ENCODE measurements at places on chromosomes 12 and 14.

DNA sequence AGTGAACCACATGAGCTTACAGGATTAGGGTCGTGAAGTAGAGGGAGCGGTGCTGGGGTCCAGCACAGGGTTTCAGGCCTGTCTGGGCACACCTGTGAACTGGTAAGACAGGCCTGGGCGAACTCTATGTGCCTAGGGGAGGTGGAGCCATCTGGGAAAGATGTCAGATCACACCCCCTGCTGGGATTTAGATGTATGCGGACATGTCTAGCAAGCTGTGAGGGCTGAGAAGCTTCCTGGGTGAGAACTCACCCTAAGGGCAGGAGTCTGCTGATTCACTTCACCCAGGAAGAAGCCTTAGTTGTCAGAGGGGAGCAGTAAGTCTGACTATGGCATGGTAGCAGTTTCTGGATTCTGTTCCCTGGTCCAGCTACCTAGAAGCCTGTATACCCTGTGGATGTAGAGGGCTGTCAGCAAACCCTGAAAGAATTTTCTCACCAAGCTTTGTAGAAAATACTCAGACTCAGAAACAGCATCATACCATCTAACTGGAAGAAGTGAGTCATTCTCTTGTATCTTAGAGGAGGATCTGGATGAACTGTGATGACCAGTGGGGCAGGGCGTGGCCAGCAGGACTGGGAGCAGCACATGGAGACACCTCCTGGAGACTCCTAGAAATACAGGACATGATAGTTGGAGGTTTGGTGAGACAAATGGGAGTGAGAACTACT, 11.2 kb upstream of the PYGL start:
- peak; percentile 23 for DNase-seq

- DNase-seq, result no peak
Observed at GRCh38 chr12:3157581-3158323, 80.6 kb downstream of the TSPAN9 start.

GRCh38 chr14:55609681-55610080, 29.7 kb downstream of the KTN1 start:
- no peak for DNase-seq

DNA sequence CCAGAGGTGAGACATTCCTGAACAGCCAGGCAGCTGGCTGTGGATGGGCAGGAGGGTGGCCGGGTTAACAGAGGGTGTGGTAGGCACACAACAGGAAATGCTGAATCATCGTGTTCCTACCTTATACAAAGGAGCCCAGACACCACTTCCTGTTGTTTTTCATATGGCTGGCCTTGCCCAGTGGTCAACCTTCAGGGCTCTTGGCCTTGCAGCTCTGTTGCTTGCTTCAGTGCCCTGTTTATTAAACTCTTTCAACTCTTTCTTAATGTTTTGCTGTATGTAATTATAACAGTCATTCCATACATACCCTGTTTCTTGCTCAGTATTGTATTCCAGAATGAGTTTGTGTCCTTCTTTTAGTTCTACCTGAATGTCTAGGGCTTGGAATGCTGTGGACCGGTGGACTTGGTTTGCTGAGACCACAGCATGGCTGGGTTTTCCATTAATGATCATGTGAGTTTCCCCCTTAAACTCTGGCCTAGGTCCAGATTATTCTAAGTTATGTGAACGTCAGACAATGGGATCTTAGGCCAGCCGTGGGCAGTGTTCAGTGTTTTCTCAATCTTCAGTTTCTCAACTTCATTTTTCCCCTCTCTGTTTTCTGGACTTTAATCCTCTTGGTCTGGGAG, 11.9 kb downstream of the CFAP54 start:
- no peak for DNase-seq

- no peak for DNase-seq
Observed at GRCh38 chr12:110277530-110278254, 3.4 kb upstream of the ATP2A2 start.

GRCh38 chr12:130104571-130105106, 57.6 kb upstream of the FZD10 start:
- no peak for DNase-seq

GRCh38 chr14:28764257-28765160, 2.1 kb upstream of the FOXG1 start:
- DNase-seq, result no peak

DNA sequence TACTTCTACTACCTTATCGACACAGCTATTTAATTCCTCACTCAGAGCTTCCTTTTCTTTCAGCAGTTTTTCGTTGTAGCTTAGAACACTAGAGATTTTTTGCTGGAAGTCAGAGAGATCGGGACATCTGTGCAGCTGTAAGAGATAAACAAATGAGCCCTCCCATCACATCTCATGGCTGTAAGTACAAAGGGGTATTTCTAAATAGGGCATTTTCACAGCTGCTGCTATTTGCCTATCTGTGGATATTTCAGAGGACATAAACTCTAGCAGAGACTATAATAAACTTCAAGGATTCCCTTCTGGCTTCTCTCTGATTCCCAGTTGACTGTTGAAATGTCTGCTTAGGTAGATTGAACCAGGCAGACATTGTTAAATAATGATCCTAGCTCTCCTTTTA, 76.1 kb upstream of the SAV1 start:
- no peak for DNase-seq

GRCh38 chr12:83476006-83476405, 789.3 kb downstream of the TMTC2 start:
- no peak for DNase-seq

GRCh38 chr12:2168808-2169207, 116.0 kb downstream of the CACNA1C start:
- DNase-seq, result no peak

DNA sequence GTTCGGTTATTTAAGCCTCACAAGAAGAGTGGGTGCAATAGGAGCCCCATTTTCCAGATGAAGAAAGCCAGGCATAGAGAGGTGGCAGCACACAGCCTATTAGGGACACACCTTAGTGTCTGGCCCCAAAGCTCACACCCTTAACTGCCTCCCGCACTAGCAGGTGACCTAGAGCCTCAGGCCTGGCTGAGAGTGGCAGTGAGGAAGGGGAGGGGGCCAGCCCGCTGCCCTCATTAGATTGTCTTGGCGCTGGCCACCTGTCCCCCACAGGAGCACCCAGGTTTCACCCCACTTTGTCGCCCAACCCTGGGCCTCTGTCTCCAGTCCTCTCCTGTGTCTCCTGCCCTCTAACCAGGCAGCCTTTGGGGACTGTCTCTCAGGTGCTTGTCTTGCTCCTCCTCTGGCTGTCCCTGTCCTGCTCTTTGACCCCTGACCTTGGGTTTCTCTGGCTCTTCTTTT, 18.5 kb upstream of the PGF start:
- no peak for DNase-seq

GRCh38 chr12:76375470-76375869, 27.3 kb upstream of the BBS10 start:
- no peak for DNase-seq

DNA sequence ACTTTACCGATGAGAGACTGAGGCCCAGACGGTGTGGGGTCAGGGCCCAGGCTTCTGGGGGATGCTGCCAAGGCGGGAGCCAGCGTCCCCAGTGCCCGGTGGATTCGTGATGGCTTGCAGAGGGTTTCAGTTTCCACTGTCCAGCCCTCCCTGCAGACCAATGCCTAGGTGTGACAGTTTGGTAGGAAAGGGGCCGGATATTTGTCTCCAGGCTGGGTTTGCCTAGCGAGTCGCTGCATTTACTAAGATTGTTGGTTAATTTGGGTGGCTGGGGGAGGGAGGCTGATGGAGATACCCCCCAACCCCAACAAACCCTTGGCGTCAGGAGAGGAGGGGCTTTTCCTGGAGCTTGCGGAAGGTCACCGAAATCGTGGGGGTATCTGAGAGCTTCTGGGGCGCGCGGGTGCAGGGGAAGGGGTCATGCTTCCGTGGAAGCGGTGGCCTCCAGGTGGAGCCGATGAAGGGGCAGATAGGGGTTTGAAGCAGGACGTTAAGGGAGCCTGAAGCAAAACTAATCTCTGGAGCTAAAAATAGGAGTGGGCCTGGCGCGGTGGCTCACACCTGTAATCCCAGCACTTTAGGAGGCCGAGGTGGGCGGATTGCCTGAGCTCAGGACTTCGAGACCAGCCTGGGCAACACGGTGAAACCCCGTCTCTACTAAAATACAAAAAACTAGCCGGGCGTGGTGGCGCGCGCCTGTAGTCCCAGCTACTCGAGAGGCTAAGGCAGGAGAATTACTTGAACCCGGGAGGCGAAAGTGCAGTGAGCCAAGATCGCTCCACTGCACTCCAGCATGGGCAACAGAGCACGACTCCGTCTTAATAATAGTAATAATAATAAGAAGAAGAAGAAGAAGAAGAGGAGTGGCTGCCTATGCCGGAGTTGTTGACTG, 1.1 kb upstream of the CDC42BPB start:
- DNase-seq, result peak; percentile 34
